ENCODE measurements at places on chromosomes 5 and 9.

- H3K27ac ChIP-seq = no peak overlapping the region
- no peaks in the 10 kb centered on the region for H3K36me3 ChIP-seq
- DNase-seq = no peak
- H3K4me1 ChIP-seq = peaks cover 62% of the 10 kb centered on the region
These were observed 17.7 kb downstream of the GNAQ start for GRCh38 chr9:78013934-78014333.

DNA sequence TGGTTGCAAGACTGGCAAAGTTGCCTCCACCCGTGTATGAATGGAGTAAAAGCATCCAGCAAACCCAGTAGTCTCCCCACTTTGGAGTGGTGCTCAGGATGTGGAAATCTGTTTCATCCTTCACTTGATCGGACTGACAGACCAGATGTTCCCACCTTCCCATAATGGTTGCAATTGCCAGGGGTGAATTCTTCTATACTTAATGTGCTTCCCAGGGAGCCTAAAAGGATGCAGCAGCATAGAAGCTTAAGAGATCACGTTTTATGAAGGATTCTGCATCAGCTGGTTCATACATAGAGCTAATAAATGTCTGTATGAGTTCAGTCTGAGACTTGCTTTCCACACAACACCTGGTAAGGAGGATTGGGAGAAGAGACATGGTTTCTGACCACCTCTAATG, 198.8 kb upstream of the S1PR3 start:
- no peaks in the 10 kb centered on the region for H3K4me1 ChIP-seq
- DNase-seq = no peak

DNA sequence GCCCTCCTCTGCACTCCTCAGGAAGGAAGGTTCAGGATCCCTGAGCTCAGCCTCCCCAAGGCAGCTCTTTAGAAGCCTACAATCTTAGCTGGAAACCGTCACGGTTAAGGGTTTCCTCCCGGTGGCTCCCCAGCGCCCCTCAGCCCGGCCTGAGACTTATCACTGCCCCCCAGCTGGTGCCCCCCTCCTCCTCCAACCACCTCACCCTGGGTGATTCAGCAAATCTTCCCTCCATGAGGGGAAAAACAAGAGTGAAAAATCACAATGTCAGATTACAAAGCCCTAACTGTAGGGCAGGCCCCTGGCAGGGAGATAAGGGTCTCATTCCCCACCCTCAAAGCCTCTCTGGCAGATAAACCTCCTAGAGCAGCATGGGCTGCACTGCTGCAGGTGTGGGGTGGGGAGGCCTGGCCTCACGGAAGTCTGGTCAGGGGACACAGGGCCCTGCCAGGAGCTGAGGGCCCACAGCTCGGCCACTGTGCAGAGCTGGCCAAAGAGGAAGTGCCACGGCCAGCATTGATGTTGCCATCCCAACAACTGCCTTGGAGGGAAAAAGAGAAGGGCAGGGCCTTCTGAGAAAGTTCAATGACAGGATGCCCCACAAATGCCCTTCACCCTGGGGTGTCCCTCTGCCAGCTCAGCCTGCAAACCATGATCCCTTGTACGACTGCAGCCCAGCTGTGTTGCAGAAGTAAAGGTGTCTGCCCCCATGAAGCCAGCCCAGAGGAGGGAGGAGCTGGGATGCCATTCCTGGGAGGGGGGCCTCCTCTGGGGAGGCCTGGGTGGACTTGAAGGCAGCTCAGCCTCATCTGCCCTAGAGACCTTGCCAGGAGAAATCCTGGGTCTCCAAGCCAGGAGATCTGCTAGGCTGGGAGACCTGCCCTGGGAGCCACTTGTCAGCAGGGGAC, 25.9 kb downstream of the GFI1B start:
- peak overlapping the region; percentile 89 for H3K27ac ChIP-seq
- DNase-seq = peak; percentile 98
- H3K27me3 ChIP-seq = no peaks in the 10 kb centered on the region
- H3K4me1 ChIP-seq = peaks cover 9% of the 10 kb centered on the region
- peak overlapping the region; percentile 40 for H3K4me3 ChIP-seq

DNA sequence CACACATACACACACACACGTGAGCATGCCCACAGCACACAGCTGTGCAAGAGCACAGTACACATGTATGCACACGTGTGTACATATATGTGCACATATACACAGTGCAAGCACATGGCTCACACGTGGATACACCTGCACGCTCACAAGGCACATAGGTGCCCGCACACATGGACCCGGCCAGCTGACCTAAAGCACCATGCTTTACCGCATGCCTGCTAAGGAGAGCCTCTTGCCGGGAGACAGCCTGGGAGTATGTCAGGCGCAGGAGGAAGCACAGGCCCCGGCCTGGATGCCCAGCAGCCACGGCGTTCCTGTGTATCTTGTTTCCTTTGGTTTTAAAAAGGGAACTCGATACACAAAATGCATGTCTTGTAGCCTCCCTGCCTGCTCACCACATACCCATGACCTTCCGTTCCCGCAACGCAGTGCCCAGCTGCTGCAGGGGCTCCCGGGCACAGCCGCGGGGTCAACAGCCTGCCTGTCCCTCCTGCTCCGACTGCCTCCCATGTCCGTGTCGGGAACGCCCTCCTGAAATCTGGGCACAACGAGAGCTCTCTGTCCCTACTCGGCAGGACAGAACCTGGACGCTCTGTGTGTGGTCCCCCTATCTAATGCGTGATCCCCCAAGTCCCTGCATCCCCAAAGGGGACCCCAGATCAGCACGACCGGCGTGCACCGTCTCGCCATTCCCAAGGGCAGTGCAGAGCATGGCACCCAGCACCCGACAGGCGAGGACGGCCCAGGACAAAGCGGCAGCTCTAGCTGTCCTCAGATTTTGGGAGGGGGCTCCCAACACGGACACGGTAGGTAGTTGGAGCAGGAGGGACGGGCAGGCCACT, 3.6 kb downstream of the SLC12A7 start:
- H3K4me1 ChIP-seq = peaks cover 2% of the 10 kb centered on the region
- peak overlapping the region; percentile 56 for H3K4me3 ChIP-seq
- H3K27me3 ChIP-seq = no peaks in the 10 kb centered on the region
- no peaks in the 10 kb centered on the region for H3K36me3 ChIP-seq

DNA sequence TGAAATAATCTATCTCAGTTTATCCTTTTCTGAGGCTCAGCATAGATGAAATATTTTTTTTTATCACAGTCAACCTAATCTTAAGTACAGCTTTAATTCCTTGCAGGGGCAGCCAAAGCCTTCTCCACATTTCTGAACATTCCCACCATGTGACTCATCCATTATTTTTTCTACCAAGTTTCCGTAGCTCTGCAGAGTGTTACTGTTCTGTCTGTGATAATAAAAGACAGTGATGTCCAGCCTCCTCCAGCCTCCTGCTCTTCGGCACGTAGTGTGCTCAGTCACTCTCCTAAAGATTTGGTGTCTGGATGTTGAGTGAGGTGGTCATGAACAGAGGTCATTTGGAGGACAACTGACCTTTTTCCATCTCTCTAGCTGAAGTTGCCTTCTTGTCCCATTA, 338.1 kb upstream of the ADAMTS16 start:
- H3K4me3 ChIP-seq = no peak overlapping the region
- no peak for DNase-seq
- no peak overlapping the region for H3K27ac ChIP-seq
- H3K4me1 ChIP-seq = no peaks in the 10 kb centered on the region
